NCI-H510A treated with DMSO at 0.1 percent for 48 hours (cell line): ENCODE measurements at places on chromosomes 16 and 17.

DNA sequence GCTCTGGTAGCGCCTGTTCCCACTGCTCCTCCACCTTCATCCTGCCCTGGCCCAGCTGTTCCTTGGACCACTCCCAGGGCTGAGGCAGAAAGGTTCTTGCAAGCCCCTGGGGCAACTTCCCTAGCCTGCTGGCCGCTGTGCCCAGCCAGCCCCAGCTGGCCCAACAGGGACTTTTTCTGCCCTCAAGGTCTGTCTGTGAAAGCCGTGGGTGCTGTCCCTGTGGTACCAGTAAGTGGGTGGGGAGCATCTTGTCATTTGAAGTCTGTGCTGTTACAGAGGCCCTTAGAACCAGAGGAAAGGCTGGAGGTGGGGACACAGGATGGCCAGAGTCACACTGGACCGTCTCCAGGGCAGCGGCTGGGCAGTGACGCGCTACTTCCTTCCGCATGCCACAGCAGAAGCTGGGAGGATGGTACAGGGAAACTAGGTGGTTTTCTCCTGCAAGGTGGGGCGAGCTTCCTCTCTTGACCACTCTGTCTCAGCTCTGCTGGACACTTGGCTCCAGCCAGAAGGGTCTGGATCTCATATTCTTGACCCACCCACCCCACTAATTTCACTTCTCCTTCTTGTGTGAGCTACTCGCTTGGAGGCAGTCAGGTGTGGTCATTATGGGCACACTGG is 87.8 kb downstream of the PLCG2 start:
- no peak for DNase-seq

DNA sequence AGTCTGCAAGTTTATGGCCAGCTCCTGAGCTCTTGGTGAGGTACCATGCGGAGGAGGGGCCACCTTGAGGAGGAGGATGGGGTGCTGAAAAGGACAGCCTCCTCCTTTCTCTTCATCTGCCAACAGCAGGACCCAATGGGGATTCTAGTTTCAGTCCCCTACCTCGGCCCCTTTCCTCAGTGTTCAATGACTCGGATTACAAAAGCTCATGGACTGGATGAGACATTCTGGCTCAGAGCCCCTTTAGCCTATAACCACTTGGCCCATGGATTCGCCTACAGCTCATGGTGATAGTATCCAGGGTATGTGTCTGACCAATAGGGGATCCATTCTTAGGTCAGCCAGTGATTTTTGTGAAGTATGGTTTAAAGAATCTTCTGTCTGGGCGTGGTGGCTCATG is 8.5 kb upstream of the PIK3R6 start:
- DNase-seq = no peak

DNA sequence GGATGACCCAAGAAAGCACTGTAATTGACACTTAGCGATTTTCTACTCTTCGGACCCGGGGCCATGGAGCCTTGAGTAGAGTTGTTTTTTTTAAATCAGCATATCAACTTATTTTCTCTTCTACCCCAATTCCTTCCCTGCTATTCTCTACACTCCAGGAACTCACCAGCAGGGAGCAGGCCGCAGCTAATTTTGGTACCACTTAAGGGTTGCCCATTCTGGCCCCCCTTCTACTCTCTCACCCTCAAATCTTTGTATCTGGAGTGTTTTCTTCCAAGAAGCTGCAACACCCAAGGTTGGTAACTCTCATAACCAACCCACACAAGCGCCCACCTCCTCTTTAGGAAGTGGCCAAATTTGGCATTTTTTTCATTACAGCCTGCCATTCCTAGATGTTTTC is 5.5 kb upstream of the ERAL1 start:
- no peak for DNase-seq

DNA sequence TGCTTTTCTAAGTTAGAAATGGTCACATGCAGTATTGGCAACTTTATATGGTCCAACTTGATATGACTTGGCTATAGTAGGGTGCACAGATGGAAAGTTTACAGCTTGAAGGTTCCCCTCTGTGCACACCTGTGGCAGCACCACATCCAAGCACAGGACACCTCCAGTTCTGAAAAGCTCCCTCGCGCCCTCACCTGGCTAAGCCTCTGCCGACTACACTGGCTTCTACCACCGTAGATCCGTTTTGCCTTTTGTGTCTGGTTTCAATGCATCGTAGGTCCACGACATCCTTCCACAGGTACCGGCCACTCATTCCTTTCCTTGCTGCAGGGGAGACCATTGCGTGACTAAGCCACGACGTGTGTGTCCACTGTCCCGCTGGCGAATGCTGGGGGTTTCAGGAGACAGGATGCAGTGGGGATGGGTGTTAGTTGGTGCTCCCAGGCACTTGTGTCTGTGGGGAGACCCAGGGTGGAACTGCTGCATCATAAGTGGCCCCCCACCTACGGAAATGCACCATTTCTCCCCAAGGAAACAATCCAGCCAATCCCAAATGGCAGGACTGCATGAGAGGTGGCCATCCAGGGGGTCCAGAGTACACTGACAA is 4.9 kb upstream of the RASD1 start:
- DNase-seq = no peak

DNA sequence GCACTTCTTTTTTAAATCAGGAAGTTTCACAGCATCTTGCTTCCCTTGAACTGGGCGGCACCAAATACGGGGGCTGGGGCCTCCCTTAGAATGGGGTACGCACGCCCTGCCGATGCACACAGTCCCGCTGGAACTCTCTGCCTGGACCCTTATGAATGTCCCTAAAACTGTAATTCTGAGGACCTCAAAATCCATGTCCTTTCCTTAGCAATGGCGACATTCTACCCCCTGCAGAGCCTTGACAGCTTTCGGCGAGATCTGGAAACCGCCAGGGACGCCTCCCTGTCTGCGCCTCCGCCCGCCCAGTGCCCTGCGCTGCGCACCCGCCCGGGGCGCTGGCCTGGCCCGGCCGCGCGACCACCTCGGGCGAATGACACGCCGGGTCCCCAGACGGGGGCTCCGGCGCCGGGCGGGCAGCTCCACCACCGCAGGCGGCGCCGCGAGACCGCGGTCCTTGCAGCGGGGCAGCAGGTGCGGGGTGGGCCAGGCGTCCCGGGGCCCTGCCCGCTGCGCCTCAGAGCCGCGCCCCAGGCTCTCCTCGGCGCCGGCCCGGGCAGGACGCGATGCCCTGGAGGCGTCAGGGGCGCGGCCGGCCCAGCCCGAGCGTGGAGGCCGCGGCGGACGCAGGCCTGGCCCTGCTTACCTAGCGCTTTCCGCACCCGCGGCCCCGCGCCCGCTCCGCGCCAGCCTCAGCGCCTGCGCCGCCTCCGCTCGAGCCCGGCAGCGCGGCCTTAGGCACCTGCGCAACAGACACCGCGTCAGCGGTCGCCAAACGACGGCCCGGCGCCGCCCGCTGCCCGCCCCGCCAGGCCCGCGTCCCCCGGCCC is 548 bp downstream of the HAGH start:
- no peak for DNase-seq

GRCh38 chr17:59111539-59111938 is 4.9 kb upstream of the TRIM37 start:
- DNase-seq = no peak

GRCh38 chr16:1206326-1206725 is 18.7 kb downstream of the TPSG1 start:
- no peak for DNase-seq

GRCh38 chr17:4176808-4177472 is 33.9 kb downstream of the CYB5D2 start:
- no peak for DNase-seq

DNA sequence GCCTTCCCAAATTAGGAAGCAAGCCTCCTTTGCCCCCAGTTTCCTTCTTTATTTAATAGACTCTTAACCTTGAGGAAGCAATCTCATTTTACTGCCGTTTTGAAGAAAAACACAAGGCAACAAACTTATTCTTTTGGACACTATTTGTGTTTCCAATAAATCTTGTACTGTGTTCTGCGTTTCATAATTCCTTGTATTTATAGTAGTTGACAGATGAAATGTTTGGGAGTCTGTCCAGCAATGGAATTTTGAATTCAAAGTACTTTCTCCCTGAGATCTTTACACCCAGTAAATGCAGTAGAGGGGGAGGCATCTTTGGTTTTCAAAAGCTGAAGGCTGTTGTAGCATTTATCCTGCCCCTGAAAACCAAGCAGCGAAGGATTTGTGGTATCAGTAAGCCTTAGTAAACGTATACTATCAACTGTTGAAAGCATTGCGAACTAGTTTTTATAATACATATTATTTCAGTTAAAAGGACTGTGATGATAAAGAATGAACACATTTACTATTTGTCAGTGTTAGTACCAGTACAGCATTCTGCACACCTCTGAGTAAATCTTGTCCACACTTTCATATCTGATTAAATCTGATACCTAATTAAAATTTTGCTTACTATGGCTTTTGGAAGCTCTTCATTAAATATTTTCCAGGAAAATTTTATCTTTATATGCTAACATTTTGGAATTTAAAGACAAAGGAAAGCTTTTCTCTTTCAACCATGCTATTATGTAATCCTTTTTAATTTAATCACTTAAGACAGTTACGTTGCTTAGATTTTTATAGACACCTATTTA is 83.1 kb downstream of the TNRC6C start:
- peak; percentile 32 for DNase-seq

DNA sequence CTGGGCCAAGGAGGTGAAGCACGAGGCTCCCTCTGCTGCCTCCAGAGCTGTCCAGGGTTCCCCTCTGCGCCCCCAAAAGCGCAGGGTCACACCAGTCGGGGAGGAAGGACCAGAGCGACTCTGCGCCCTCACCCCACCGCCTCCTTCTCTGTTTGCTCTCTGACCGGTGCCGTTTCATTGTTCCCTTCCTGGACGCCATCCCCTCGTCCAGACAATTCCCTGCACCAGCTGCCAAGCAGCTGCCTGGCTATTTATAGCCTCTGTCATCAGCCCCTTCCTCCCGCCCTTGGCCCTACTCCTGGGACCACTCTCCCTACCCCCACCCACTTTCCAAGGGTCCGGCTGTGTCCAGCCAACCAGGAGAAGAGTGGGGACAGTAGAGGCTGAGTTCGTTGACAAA is 68.8 kb upstream of the CREBBP start:
- DNase-seq = no peak

DNA sequence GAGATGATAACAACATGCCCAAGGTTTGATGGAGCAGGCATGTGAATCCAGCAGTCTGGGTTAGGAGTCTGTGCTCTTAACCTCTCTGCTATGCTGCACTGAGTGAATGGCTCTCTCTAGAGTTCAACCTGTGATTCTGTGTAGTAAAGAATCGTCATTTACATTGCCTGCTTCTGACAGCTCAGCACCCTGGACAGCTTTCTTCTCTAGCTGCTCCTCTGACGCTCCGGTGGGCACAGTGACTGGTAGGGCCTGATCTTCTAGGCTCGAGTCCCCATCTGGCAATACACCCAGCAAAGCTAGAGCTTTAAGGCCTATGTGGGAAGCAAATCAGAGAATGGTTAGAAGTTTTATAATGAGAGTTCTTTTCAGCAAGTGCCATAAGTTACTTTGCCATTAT is 85.3 kb upstream of the ATP2A3 start:
- DNase-seq = no peak

- no peak for DNase-seq
Observed at GRCh38 chr17:27609611-27610303, 21.2 kb upstream of the LGALS9 start.

DNA sequence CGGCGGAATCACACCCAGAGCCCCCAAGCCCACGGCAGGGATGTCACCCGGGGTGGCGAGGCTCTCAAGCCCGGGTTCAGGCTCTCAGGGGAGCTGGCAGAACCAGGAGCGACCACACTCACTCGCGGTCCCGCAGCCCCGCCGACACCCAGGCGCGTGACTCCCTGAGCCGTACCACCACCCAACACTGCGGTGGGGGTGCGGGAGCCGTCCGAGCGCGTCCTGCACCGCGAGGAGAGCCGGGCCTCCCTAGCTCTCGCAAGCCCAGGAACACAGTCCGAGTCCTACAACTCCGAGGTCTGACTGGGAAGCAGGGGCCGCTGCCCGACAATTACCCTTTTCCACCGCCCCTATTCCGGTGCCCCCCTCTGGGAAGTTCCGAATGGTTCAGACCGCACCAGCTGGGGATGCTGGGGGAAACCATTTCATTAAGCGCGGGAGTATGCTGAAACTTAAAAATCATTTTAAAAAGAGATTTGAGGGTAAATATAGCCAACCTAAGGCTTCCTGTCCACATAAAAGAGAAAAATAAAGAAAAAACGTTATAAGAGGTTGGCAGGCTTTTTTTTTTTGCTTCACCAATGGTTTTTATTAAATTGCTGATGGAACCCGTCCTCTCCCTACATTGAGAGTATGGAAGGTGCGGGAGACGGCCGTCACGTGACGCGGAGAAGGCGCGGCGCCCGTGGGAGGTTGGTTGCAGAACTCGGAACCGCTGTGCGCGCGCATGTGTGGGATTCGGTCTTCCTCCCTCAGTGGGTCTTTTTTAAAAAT is at the start of gene FLCN:
FLCN (minus strand) TSS at position 143 of the 774 bp plus-strand sequence. CDS start 9,031 bp downstream, outside the sequence.
- peak; percentile 96 for DNase-seq

GRCh38 chr17:31390426-31390747 is 1.1 kb upstream of the RAB11FIP4 start:
- no peak for DNase-seq

DNA sequence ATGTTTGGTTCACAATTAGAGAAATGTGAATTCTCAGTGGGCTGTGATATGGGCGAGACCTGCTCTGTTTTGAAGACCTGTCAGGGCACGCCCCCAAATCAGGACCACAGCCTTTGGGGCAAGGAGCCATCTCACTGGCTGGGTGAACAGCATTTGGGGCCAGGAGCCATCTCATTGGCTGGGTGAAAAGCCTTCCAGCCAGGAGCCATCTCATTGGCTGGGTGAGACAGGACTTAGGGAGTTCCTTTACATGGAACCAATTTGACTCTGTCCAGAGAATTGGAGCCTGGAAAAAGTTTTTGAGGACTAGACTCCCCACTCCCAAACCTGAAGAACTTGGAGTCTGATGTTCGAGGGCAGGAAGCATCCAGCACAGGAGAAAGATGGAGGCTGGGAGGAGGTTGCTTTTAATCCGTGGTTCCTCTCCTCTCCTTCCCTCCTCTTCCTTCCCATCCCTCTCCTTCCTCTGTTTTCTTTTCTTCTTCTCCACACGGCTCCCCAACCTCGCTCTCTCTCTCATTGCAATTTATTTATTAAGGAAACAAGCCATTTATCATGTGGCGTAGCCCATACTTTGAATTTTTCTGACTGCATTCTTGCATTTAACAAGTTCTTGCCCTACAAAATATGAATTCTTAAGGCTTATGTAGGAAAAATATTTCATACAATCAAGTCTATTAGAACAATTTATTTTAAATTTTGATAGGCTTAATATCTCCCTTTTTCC is 19.7 kb downstream of the FOXL1 start:
- no peak for DNase-seq

GRCh38 chr16:88465387-88465983 is 12.4 kb downstream of the ZFPM1 start:
- no peak for DNase-seq
